ENCODE measurements at places on chromosomes 2 and 18.

- H3K36me3 ChIP-seq, result no peaks in the 10 kb centered on the region
- no peaks in the 10 kb centered on the region for H3K27me3 ChIP-seq
- no peak overlapping the region for H3K27ac ChIP-seq
- no peak for DNase-seq
- H3K4me1 ChIP-seq, result no peaks in the 10 kb centered on the region
- H3K4me3 ChIP-seq, result no peak overlapping the region
Observed at GRCh38 chr2:18047896-18048657, 169.6 kb downstream of the KCNS3 start.

- H3K27ac ChIP-seq, result no peak overlapping the region
- H3K27me3 ChIP-seq, result no peaks in the 10 kb centered on the region
- DNase-seq, result no peak
- H3K4me3 ChIP-seq, result no peak overlapping the region
- H3K4me1 ChIP-seq, result no peaks in the 10 kb centered on the region
- H3K36me3 ChIP-seq, result no peaks in the 10 kb centered on the region
Observed at GRCh38 chr2:6109831-6110230, 417.6 kb downstream of the SOX11 start.

- no peaks in the 10 kb centered on the region for H3K36me3 ChIP-seq
- H3K4me1 ChIP-seq, result no peaks in the 10 kb centered on the region
- H3K4me3 ChIP-seq, result no peak overlapping the region
- peaks cover 10% of the 10 kb centered on the region for H3K27me3 ChIP-seq
- no peak overlapping the region for H3K27ac ChIP-seq
Observed at GRCh38 chr2:176689711-176690110, 420.5 kb downstream of the MTX2 start.

GRCh38 chr18:71040161-71040560, 751.3 kb downstream of the SOCS6 start:
- no peaks in the 10 kb centered on the region for H3K36me3 ChIP-seq
- H3K27ac ChIP-seq, result no peak overlapping the region
- no peaks in the 10 kb centered on the region for H3K4me1 ChIP-seq
- no peak overlapping the region for H3K4me3 ChIP-seq
- no peak for DNase-seq

All from activated naive CD8-positive, alpha-beta T cell treated with anti-CD3 and anti-CD28 coated beads, Interleukin-2, amount 10 ng/mL, durations not matched to agents 7 days and 5 days (primary cell).